Muscle of back (tissue), 13 donors: ENCODE measurements at places on chromosomes 13 and 19.

DNA sequence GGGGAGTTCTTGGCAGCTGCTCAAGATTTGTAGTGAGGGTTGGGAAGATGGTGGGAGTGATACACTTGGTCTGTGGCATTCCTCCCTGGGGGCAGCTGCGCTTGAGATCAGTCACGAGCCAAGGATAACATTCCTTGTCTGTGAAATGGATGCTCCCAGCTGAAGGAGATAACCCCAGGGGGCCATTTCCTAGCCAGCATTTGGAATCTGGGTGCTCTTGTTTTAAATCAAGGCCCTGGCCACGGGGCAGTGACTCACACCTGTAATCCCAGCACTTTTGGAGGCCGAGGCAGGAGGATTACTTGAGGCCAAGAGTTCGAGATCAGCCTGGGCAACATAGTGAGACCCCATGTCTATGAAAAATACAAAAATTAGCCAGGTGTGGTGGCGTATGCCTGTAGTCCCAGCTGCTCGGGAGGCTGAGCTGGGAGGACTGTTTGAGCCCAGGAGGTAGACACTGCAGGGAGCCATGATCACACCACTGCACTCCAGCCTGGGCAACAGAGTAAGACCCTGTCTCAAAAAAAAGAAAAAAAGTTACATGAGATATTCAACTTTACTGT lies 4.6 kb downstream of the PKN1 start:
- no peak for DNase-seq

DNA sequence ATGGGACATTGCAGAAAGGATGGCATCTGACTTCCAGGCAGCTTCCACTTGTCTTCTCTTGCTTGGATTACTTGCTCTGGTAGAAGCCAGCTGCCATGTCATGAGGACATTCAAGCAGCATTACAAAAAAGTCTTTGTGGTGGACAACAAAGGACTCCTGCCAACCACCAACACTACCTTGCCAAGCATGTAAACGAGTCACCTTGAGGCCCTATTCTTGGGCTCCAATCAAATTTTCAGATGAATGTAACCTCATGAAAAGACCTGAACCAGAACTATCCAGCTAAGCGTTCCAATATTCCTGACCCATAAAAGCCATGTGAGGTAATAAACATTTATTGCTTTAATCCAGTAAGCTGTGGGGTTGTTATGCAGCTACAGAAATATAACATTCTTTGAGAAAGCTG lies 12.5 kb downstream of the PROSER1 start:
- no peak for DNase-seq

- DNase-seq, result peak; percentile 79
Measured at GRCh38 chr13:22925881-22926747, 254.7 kb upstream of the SGCG start.

- DNase-seq, result no peak
Measured at GRCh38 chr19:18093439-18094161, 4.0 kb upstream of the MAST3 start.

DNA sequence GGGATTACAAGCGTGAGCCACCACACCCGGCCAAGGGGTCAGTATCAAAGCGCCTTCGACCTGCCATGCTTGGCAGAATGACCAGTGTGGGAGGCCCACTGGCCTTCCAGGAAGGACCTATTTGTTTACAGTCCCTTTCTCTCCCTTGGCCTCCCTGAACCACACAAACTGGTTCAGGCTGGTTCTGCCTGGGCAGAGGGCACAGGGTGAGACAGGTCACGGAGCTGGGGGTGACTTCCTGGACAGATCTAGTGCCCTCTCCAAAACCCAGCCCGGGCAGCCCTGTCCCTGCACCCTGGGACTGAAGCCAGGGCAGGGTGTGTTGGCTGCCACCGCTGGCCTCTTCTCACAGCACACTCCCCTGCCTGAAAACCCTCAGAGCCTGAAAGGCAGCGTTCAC lies 11.3 kb downstream of the PLEKHF1 start:
- DNase-seq, result no peak

DNA sequence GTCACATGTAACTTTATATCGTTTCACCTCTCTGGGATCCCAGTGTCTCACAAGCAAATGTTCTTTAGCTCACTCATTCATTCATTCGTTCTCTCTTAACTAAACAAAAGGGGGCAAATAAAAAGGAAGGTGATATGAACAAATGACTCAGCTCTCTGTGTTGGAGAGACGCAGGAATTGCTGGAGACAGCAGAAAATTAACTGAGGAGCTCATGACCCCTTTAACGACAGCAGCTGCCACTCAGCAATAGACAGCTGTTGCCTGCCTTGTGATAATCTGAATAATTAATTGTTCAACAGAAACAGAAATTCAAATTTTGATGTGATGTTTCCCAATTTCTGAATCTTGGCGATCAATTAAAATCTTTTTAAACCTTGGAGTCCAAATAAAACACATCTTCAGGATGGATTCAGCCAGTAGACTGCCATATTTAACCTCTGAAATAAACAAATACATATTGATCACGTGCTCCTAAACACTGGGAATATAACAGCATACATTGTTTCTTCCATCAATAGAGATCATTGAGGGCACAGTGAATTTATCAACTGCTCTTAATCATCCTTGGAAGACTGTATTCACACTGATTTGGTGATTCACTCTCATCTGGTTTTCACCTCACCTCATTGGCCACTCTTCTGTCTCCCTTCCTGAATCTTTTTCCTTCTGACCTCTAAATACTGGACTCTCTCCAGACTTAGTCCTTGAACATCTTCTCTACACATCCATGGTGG lies 63.3 kb downstream of the MBNL2 start:
- DNase-seq, result no peak

GRCh38 chr13:20435616-20436368 lies 89.9 kb downstream of the CRYL1 start:
- no peak for DNase-seq

- DNase-seq, result no peak
Measured at GRCh38 chr19:48805452-48805851, 5.4 kb downstream of the BCAT2 start.

DNA sequence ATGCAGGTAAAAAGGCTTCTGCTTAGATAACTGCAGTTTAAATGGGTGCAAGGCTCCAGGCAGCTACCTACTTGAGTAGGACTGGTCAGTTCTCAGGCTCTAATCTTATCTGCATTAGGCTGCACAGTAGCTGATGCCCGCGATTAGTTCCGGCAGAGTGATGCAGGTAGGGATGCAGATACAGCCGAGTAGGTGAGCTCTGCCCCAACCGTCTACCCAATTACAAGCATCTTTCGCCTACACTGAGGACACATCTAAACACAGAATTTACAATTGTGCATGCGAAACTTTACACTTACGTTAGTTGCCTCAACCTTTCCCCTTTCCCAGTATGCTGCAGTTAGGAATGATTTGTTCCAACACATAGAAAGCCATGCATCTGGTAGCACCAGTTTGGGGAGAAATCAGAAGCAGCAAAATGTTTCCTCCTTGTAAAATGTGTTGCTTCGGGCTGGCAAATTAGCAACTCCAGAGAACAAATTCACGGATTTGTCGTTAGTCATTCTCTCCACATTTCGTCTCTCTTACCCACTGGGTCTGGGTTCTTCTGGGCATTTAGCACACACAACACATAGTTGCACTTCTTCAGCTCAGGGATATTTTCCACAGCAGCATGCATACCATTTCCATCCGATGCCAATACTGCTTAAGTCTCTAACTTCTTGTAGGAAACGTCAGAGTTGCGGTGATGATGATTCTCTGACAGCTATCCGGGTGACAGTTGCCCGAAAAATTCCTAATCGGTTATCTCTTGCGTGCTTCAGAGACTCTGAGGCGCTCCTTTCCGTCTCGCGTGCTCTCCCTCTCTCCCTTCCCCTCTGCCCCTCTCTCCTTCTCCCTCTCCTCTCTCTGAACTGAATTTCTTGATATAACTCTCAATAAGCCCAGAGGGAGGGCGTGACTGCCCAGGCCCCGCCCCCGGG lies at the start of gene PCDH9:
Gene PCDH9 (minus strand): TSS at position 856 of the 923 bp plus-strand sequence. CDS start 1,896 bp downstream, outside the sequence.
- DNase-seq, result no peak

DNA sequence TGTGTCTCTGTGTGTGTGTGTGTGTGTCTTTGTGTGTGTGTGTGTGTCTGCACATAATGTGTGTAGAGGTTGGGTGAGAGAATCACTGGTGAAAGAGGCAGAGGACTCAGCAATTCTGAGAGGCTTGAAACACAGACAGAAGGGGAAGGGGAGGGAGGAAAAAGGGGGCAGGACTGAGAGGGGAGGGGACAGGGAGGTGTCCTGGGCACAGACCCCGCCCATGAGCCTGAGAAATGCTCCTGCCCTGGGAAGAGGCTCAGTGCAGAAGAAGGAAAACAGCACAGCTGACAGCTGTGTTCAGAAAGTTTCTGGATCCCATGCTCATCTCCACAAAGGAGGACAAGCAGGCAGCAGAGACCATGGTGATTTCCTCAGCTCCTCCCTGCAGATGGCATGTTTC lies 59.1 kb upstream of the CEACAM8 start:
- no peak for DNase-seq
